Osteocyte (in vitro differentiated cells): ENCODE measurements at places on chromosomes 3 and 15.
A peak's percentile ranks its signal among the peaks of the same experiment; 100 is the strongest.

GRCh38 chr3:17986348-17986816, 244.0 kb upstream of the TBC1D5 start:
- no peak for DNase-seq

- DNase-seq, result no peak
Measured at GRCh38 chr3:177818712-177819240, 621.5 kb upstream of the TBL1XR1 start.

DNA sequence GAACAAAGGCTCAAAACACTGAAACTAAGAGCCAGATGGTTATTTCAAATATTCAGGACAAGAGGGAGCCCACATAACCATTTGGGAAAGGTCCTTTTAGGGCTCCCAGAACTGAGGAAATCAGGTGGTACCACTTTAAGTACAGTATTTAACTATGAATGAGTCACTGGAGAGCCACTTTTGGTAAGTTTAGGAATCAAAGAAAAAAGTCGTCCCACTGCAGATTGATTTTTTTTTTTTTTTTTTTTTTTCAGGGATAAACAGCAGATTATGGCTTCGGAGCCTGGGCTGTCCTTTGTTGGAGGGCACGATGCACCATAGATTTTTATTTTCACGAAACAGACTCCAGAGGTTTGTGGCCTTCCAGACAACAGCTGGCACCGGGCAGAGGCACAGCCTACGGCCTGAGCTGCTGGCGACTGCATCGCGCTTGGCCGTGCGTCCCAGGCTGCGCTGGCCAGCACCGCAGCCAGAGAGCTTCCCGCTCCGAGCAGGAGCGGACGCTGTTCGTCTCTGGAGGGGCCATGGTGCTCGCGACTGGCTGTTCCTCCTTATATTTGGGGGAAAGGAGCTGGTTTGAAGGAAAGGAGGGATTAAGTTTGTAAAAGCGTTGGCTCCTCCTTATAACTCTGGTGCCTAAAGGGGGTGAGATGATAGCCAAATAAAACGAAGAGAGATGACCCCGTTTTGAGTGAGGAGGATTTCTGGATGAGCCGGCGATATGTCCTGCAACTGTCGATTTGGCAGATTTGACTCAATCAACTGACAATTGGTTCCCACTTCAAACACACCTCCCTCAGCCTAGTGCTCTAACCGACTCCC, 152.9 kb upstream of the GOLIM4 start:
- DNase-seq, result no peak

GRCh38 chr3:30894521-30895251, at the start of gene GADL1:
Gene GADL1, minus strand, starts transcription at chr3:30894661. Its CDS starts 47 bp downstream, at chr3:30894614.
- no peak for DNase-seq

DNA sequence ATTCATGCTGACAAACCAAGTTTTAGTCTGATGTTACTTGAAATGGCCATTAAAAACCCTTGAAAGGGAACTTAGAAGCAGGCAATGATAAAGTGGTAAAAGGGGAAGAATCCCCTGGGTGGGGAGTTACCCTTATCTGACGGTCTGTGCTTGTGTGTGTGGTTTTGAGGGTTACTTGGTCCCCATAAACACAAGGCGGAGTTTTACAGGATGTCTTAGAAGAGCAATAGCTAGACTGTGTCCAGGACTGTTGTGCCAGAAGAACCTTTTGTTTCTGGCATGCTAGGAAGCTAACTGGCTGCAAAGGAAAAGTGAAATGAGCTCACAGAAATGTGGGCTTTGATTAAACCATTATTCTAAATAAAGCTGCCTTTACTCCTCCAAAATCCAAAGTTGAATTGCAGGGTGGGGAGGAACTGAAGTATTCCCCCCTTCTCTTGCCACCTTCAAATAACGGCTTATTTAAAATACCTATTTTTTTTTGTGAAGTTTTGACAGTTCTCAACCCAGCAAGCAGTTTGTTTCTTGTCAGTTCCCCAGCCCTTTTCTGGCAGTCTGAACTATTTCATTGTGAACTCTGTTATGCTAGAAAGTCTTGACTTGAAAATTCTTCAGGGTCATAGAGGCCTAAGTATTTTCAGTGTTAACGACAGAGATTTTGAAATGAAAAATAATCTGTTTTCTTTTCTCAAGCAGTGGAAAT, 443.5 kb downstream of the OTOL1 start:
- DNase-seq, result no peak

- no peak for DNase-seq
Measured at GRCh38 chr3:12405432-12406272, 78.6 kb upstream of the TSEN2 start.

GRCh38 chr15:41161336-41161735, 45.3 kb upstream of the INO80 start:
- no peak for DNase-seq

DNA sequence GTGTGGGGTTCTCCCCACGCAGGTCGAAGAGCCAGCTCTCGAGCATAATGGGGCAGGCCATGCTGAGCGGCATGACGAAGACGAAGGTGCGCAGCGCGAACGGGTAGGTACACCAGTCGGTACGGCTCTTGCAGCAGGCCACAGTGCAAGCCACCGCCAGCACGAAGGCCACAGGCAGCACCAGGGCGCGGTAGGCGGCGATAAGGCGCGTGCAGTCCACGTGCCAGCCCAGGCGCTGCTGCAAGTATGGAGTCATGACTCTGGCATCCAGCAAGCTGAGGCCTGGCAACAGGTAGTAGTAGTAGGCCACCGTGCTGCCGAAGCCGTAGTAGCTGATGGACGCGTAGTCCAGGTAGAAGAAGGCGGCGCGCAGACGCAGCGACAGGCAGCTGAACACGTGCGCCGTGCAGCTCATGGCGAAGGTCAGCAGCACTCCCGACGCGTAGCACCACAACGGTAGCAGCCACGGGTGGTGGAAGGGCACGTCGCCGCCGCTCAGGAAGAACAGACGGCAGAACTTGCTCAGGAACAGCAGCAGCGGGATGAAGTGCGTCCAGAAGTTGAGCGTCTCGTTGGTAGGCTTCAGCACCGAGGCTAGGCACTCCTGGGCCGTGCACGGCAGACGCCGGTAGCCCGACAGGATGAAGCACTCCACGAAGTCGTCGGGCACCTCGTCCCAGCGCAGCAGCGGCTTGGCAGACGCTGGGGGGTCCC, 797 bp downstream of the PAQR9 start:
- no peak for DNase-seq

GRCh38 chr3:85835857-85836440, 877.2 kb downstream of the CADM2 start:
- no peak for DNase-seq

DNA sequence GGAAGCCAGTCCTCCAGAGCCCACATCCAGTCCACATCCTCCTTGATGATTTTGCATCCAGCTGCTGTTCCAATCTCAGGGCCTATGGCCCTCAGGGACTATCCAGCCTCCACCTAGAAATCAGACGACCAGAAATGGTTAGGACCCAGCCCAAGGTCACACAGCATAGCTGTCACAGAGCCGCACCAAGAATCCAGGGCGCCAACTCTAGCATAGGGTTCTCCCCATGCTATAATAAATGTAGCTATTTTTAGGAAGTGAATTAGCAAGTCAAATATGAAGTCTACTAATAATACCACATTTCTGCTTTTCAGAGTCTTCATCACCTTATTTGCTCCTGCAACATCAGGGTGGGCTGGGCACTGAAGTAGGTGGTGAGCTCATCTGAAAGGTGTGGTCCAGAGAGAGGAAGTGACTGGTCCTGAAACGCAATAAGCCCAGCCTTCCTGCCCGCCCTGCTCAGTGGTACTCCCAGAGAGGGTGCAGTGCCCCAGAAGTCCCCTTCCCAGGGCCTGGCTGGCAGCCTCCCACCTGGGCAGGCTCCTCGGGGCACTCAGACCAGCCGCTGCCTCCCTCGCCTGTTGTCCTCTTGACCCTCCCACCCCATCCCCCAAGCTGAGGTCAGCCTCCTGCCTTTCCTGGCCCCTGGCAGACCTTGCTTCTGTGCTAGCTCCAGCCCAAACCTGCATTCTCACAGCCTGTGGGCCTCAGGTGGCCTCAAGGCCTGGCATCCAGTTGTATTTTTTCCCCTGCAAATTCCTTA, 17.6 kb upstream of the CYP11A1 start:
- DNase-seq, result no peak

DNA sequence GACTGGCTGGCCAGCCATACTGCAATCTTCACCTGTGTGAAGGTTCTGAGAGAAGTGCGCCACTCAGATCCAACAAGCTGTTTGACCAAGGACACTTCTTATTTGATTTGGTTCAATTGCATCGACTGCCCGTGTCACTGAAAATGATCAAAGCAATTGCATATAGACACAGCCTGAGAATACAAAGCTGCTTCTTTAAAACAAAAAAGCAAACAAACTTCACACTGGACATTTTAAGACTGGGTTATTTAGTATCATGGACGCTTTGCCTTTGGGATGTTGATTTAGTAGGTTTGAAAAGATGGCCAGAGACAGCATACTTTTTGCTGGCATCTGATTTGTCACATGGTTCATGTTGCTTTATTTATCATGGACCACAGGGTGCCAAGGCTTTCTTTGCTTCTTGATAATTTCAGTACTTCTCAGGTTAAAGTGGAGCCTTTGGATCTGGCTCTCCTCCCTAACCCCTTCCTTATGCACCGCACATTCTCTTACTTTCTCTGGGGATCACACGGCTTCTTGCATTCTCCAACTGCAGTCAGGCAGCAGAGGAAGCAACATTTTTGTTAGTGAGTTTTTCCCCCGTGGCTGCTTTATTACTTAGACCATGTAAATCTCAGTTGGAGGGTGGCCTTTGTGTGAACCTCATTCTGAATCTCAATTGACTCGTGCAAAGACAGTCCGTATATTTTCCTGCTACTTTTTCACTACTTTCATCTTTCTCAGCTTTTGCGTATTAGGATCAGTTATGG, 151.0 kb downstream of the CD47 start:
- no peak for DNase-seq

DNA sequence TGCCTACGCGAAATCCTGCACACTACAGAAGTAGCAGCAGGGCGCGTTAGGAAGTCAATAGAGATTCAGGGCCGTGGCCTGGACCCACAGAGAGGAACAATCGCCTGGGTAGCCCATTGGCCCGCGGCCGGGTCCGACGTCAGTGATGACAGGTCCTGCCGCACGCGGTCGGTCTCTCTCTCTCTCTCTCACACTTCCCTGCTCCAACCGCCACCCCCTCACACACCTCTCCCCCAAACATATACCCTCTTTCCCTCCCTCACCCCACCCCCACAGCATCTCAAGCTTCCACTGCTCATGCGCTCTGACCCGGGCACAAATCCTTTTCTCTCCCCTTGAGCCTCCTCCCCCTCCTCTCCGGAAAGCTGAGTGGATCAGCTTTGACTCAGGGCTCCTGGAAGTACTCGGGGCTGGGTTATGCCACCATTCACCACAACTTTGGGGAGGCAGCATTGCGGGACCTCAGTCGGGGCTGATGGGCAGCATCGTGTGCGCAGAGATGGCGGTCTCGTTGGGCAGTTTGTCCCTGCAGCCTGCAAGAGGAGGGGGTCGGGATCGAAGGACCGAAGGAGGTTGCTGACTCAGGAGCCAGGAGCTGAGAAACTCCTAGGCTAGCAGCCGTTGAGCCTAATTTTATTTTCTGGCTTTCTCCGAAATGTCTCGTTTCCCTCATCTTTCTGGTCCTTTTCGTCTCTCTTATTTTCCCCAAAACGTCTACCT, 9.0 kb downstream of the ZIC4 start:
- DNase-seq, result no peak

- DNase-seq, result peak; percentile 77
Measured at GRCh38 chr15:80160570-80161156, 7.9 kb downstream of the FAH start.

DNA sequence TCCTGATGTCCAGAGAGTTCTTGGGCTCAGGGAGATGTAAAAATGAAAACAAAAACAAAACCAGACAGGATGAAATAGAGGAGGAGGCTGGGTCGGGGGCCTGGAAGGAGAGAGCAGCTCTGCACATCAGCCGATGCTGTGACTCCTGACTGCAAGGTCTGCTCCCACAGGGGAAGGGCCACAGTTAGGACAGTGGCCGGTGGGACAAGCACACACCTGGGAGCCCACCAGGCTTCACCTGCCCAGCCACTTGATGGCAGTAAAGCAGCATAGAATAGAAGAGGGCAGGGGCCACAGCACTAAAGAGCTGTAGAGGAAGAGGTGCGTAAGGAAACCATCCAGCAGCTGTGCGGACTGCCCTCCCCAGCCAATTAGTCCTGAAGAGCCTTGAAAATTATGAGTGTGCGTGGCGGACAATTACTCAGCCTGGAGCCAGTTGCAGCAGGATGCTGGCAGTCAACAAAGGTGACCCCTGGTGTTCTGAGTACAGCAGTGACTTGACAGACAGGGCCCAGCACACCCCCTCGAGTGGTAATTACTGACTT, 29.8 kb downstream of the ALS2CL start:
- no peak for DNase-seq

- DNase-seq, result no peak
Measured at GRCh38 chr3:23747841-23748240, 57.9 kb upstream of the UBE2E1 start.

DNA sequence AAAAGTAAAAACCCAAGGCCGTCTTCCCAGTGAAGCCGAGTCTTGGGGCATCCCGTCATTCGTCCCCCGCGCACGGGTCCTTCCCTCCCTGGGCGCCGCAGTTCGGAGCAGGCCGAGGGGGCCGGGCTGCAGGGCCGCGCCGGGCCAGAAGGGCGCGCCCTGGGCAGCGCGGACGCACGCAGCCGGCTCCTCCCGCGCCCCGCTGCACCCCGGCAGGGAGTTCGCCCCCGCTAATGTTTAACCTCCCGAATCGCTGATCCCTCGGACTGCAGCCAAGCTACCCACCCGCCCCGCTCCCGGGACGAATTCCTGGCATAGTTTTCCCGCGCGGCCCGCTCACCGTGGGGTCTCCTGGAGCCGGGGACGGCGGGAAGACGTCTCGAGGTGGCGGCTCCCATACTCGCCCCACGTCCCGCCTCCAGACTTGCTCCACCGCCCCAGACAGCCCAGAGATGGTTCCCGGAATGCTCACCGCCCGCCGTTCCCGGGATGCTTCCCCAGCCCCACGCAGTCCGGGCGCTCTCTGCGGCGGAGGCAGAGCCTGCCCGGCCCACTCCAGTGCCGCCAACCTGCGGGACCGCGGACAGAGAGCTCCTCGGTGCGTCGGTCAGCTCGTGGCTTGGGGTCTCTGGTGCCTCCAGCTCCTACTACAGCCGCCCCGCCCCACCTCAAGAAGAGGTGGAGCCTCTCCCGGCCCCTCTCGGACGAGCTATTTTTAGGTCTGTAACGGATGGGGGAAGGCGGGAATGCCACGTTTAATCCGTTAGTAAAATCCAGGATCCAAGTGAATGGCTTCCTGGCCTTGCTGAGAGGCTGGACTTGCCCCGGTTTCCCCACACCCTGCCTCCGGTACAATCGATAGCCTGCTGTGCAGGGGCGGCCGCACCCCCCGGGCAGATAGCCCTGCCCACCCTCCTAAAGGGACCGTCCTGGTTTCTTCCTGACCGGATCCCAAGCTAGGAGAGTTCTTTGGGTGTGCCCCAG, at the start of gene DZIP1L:
Gene DZIP1L (minus strand): TSS at position 621 of the 984 bp plus-strand sequence. CDS start 11,637 bp downstream, outside the sequence.
- DNase-seq, result no peak
